ENCODE measurements at places on chromosomes 2 and 18. TPM values are rescaled to one million over a fixed set of nuclear protein-coding genes. Genes with fewer than 3 reads are reported as not detected.

- no peak overlapping the region for H3K27ac ChIP-seq
- H3K27me3 ChIP-seq = peaks cover 2% of the 10 kb centered on the region
- DNase-seq = no peak
- no peaks in the 10 kb centered on the region for H3K4me1 ChIP-seq
These were observed 520.0 kb downstream of the TXNL1 start for GRCh38 chr18:56118422-56118821.

RFTN2 gene
- total RNA-seq = 8.1 TPM

MRO gene
- total RNA-seq = 0.18 TPM

ALPG gene
- 0.27 TPM for total RNA-seq
